Heart left ventricle (tissue), 16 donors: ENCODE measurements at places on chromosomes 5 and 9.

DNA sequence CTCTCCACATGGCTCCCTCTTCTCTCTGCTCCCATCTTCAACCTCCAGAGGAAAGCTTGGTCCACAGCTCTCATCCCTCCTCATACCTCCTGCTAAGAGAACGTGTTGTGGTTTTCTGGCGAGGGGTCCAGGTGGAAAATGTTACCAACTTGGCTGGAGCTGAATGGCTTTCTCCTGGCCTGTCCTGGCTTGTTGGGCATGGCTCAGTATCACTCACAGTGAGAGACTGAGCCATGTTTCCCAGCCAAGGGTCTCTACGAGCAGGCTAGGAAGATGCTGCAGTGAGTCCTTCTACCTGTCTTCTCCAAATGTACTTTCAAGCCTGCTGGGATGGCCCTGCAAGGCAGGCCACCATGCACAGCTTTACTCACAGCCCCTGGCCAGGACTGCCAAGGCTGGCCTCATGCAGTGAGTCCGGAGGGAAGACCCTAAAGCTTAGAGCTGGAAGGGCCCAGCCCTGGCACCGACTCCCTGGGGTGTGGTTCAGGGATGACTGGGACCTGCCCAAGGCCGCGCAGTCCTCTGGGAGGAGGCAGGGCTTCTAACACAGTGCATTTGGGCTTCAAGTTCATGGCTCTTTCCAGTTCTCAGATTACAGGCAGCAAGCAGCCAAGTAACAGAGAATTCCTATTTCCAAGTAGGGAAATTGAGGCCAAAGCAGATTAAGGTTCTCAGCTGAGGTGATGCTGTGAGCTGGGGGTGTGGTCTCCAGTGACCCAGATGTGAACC, 59.5 kb downstream of the COL27A1 start:
- DNase-seq, result no peak

GRCh38 chr9:135255033-135255840, 167.8 kb downstream of the OLFM1 start:
- peak; percentile 55 for DNase-seq

GRCh38 chr9:116187570-116188170, 34.1 kb downstream of the PAPPA start:
- peak; percentile 44 for DNase-seq

- no peak for DNase-seq
Measured at GRCh38 chr5:96329289-96329688, 103.8 kb downstream of the PCSK1 start.

DNA sequence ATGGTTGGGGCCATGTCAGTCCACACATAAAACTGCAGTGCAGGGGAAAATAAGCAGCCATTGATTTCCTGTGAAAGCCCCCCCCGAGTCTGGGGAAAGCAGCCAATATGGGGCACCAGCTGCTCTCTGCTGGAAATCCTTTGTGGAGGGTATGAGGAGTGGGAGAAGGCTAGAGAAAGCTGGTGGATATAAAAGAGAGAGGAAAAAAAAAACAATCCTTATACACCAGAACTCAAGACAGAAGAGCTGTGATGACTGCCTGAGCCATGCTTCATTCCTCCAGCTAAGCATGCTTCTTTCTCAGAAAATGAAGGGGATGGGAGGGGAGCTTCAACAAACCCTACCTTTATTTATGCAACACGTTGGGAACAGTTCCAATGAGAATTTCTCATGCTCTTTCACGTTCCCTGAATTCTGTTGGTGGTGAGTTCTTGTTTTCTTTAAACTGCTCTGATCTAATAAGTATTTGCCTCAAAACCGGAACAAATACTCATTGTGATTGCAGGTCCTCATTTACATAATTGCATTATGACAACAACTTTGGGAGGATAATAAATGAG, 688.0 kb upstream of the SEMA6A start:
- DNase-seq, result no peak

GRCh38 chr5:21049901-21050300, 1061.9 kb upstream of the CDH18 start:
- no peak for DNase-seq

- no peak for DNase-seq
Measured at GRCh38 chr9:14538526-14538925, 154.7 kb downstream of the ZDHHC21 start.

- DNase-seq, result no peak
Measured at GRCh38 chr5:36667824-36668223, 61.4 kb downstream of the SLC1A3 start.

DNA sequence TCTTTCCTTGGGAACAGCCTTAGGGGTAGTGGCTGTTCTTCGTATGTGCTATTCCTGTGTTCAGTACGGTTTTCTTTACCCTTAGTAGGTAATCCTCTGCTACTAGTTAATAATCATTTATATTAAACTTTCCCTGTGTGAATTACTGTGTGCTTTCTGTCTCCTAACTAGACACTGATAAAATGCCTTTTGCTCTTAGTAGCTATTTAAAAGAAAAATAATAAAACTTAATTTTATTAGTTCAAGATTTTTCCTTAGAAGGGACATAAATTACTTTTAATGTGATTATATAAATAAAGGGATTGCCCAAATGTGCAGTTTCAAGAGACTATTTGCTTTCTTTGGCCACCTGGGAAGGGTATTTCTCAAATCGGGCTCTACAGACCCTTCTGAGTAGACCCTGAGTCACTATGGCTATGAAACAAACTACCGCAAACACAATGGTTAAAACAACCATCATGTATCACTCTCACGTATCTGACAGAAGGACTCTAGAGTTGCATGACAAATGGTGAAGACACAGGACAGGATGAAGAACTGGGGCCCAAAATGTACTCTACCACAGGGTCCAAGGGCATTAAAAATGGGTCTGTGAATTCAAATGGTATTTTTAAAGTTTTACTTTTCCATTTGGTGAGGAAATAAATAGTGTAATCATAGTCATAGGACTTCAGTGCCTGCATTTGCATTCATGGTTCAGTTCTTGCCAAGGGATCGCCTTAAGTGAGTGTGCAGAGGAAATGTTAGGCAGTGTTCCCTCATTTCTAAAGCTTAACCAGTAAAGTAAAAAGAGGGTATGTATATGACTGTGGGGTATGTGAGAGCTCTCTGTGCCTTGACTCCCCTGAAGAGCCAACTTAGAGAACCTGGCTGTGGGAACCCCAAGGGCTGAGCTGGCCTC, 97.0 kb downstream of the TSSK1B start:
- no peak for DNase-seq

- DNase-seq, result no peak
Measured at GRCh38 chr5:179963375-179963774, 55.7 kb upstream of the TBC1D9B start.

- DNase-seq, result no peak
Measured at GRCh38 chr5:150358261-150359095, 981 bp downstream of the TCOF1 start.

DNA sequence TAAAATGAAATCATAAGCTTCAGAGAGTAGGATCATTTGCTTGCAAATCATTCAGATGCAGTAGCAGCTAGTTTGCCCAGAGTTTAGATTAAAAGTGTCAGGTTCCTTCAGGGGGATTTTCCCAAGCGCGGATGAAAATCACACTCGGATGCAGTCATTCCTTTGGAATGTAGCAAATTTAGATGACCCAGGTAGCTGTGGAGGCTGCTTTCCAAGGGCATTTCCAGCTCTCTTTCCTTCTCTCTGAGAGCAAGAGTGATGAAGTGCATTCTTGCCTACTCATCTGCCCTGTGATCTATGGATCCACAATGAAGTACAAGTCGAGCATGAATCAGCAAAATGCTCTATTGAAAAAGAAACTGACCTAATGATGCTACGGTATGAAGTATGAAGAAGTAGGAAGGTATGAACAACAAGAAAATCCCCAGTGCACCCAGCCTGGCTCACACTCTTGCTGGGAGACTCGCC, 200.2 kb downstream of the PLK2 start:
- no peak for DNase-seq

DNA sequence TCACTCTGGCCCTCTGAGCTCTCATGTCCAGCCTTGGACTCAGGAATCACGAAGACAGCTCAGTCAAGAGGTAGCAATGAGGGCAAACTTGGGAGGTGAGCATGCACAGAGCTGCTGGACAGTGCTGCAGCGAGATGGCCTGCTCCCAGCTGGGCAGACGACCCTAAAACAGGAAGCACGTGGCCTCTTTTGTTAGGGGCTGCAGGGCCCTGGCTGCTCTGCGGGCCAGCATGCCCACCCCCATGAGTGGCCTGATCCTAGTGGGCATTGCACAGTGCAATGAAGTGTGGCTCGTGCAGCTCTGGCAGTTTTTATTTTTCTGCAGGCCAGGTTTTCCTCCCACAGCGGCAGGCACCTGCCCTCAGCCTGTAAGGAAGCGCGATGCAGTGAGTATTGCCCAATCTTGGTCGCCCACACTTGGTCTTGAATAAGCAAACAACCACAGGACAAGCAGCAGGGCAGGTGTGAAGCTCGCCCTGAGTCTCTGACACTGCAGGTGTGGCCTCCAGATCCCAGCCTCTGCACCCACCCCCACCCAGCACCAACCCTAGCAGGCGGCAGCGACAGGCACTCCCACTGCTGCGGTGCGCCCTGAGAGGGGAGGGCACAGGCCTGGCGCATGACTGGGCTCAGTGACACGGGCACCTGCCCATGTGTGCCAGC, 60.8 kb downstream of the SEMA4D start:
- no peak for DNase-seq

GRCh38 chr9:99199938-99200539, 21.7 kb downstream of the ALG2 start:
- DNase-seq, result no peak

DNA sequence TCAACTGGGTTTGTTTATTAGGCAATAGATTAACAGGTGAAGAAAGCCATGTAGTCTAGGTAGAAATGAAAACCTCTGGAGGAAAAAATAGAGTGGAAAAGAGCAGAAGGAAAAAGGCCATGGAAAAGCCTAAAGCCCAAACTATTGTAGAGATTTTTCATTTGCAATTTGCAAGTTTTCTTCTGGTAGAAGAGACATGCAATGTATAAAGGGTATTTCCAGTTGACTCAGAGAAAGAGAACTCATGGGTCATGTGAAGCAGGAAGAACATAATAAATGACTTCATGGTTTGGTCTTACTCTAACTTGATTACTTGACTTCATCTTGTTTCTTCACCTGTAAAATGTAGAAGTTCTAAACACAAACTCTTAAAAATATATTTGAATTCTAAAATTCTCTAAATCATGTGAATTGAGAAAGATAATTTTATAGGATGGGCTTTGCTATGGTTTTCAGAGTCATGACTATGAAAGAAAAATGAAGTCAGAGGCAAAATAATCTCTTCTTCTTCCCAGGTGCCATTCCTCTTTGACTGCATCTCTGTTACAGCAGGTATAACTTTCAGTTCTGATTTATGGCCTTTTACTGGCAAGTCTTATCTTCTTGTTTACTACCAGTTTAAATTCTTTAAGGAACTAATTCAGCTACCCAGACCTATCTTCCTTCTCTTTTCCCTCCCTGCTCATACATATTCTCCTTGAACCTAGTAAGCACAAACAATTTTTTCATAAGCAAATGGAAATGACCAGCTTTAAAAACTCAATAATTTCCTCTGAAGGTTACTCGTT, 47.7 kb upstream of the TMC1 start:
- DNase-seq, result no peak

DNA sequence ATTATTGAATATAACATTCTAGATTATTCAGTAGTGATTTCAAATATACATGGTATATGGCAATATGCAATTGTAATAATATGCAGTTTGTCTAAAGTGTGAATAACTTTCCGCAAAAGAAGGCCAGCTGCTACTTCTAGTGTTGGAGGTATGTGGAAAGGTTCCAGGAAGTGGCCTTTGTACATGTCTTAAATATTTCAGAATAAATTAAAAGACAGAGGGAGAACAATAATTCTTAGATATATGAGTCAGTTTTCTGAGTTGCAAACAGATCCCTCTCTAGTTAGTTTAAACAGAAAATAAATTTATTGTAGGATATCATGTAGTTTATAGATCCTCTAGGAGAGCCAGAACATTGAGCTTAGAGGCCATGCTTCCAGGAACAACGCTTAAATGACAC, 210.8 kb upstream of the ELL2 start:
- DNase-seq, result no peak

- no peak for DNase-seq
Measured at GRCh38 chr5:32275396-32275741, 37.4 kb downstream of the MTMR12 start.

GRCh38 chr5:95365302-95366095, 25.7 kb upstream of the FAM81B start:
- DNase-seq, result no peak

DNA sequence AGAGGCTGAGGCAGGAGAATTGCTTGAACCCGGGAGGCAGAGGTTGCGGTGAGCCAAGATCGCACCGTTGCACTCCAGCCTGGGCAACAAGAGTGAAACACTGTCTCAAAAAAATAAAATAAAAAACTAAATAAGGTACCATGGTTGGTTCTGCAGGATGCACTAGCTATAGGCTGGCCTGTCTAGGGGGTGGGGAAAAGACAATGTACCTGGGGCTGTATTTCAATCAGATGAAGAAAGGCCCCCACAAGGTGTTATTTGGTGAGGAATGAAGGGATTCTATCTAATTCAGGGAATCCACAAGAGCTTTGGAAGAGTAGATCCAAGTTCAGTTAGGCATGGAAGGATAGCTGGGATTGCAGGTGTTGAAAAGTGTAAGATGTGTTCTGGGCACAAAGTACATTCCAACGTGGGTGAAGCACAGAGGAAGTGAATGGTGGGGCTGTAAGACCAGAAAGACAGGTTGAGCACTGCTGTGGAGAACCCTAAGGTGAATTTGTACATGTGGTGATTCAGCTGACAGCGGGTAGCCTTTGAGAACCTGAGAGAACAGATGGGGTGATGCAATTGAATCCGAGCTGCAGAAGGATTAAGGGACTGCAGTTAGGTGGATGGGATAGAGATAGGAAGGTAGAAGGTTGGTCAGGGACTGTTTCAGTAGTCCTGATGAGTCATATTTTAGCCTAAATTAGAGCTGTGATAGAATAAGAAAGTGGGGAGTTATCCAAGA, 71.8 kb downstream of the CAST start:
- no peak for DNase-seq

- DNase-seq, result no peak
Measured at GRCh38 chr9:14423815-14424261, 109.9 kb upstream of the NFIB start.

DNA sequence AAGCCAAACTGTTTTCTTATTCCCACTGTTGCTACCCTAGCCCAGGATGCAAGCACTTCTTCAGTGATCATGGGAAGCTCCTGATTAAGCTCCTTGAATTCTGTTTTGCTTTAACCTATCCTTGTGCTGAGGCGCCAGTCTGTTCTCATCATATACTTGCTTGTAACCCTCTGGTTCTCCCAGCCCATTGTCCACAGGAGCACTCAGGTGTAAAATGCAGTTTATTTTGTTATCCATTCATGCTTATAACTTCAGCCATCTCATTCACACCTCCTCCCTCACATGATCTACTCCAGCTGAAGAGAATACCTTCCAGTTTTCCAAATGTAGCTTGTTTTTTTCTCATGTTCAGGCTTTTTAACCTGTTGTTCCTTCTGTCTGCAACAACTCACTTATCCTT, 402.1 kb upstream of the BRINP1 start:
- no peak for DNase-seq

GRCh38 chr5:124599028-124599973, 147.1 kb downstream of the ZNF608 start:
- no peak for DNase-seq

DNA sequence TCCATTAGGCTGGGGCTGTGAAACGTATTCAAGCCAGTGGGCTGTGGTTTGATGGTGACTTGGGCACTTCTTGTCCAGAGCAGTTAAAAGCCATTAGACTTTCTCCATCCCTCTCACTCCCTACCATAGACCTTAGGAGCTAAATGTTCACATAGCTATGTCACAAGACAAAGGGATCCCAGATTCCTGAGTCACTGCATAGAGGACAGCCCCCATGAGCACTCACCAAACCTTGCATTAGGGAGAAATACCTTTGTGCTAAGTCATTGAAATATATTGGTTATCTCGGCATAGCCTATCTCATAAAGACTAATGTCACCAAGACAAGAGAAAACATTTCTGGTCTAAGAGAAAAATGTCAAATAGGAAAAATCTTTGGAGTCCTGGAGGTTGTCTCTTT, 104.3 kb downstream of the TRPM6 start:
- no peak for DNase-seq
